Activated CD4-positive, alpha-beta T cell treated with anti-CD3 and anti-CD28 coated beads for 36 hours (primary cell): ENCODE measurements at places on chromosomes 11 and 22. TPM values are rescaled to one million over a fixed set of nuclear protein-coding genes. Genes with fewer than 3 reads are reported as not detected.

Gene PLAAT4
- total RNA-seq = 16.8 TPM

Gene FGF4
- not detected for total RNA-seq

Gene SPTBN2
- 1.3 TPM for total RNA-seq

- DNase-seq = no peak
These were observed 108.9 kb downstream of the MORC2 start for GRCh38 chr22:30859714-30860095.

DNA sequence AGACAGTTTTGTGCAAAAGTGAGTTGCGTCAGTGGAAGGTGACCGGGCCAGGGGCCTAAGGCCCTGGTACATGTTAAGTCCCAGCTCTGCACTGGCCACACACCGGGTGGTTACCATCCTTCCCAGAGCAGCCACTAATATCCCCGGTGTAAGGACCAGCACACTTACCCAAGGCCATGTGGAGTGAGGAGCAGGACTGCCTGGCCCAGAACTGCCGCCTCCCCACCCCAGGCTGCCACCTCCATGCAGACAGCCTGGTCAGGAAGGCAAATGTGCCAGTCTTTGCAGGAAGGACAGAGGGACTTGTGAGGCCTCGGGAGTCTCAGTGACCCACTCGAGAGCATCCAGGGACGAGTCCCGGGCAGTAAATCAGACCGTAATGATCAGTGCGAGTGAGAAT lies 102.9 kb downstream of the MORC2 start:
- DNase-seq = no peak

DNA sequence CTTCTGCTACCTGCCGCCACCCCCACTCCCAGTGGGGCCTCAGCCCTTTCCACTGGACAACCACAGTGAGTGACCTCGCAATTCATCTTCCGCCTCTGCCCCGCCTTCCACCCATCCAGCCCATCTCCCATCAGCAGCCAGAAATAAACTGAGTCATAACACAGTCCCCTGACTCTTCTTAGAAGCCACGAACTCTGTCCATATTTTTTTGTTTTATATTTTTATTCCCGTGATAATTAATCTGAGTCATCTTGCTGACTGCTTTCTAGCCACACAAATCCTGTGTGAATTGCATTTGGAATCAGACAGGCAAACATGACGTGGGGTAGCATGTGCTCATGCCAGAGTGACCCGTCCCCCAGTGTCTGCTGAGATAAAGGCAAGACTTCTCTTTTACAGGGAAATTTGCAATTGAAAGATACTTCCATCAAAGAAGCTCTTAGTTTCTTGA lies 7.0 kb downstream of the FADD start:
- DNase-seq = no peak

GRCh38 chr11:125313271-125314219 lies 149.0 kb downstream of the PKNOX2 start:
- DNase-seq = no peak
